ENCODE measurements at places on chromosomes 4 and X.

GRCh38 chrX:107848591-107848990, 22.9 kb downstream of the MID2 start:
- DNase-seq = no peak

DNA sequence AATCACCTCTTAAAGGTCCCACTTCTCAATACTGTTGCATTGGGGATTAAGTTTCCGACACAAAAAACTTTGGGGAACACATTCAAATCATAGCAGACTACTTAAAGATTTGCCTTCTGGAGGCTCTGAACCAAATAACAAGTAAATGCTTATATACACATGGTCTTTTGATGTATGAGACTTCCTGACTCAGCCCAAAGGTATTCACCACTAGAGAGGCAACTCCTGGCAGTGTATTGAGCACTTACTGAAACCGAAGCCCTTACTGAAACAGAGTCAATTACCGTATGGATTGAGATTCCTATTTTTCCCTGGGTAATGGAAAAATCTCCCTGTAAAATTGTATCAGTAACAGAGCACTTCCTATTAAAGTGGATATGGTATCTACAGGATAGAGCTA, 45.4 kb downstream of the ZCCHC13 start:
- no peak for DNase-seq

- no peak for DNase-seq
Observed at GRCh38 chrX:50813843-50814661, at the start of gene SHROOM4. Gene SHROOM4 (minus strand): TSS chrX:50814194. CDS start chrX:50814018, 176 bp downstream.

DNA sequence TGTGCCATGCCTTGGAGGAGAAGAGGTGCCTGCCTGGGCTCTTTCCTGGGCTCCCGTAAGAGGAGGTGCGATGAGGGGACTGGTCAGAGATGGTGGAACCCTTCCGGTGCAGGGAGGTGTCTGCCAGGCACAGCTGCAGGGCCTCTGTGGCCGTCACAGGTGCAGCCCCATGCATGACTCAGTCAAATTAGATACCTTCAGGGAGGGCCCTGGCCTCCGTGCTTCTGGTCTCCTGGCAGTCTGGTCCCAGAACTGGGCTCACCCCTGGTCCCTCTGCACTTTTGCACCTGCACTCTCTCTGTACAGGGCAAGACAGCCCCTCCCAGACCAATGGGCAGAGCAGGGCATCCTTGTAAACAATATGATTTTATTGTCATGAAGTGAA, 49.9 kb upstream of the LRPAP1 start:
- no peak for DNase-seq

DNA sequence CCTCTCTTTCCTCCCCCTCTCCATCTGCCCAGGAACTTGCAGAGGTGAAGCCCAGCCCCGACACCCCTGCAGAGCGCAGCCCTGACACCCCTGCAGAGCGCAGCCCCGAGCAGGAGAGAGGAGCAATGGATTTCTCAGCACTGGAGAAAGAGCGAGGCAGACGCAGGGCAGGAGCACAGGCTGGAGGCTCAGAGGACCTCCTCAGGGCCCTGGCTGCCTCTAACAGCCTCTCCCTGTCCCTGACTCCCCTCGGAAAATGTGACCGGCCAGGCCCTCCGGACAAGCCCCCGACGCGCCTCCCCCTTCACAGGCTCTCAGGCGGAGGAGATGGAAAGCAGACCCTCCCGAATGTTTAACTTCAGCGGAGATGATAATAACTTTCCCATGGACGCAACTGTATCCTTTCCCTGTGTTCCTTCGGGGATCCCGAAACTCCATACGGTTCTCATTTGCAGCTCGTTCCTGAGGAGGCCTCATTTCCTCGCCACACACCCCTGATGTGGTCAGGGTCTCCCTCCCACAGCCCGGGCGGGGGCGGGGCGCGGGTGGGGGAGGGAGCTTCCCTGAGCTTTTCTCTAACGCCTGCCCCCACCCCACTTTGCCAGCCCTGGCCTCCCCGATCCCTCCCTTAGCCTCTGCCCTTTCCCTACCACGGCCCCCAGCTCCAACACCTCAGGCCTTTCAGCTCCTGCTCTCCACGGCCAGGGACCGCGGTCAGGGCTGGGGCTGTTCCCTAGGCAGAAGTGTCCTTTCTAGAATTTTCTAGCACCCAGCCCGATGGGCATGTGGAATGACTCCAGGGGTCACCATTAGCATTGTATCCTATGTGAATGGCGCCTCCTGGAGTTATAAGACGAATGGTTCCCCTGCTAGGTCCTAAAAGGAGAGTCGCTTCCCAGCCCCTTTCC, 201.1 kb upstream of the BCOR start:
- no peak for DNase-seq

DNA sequence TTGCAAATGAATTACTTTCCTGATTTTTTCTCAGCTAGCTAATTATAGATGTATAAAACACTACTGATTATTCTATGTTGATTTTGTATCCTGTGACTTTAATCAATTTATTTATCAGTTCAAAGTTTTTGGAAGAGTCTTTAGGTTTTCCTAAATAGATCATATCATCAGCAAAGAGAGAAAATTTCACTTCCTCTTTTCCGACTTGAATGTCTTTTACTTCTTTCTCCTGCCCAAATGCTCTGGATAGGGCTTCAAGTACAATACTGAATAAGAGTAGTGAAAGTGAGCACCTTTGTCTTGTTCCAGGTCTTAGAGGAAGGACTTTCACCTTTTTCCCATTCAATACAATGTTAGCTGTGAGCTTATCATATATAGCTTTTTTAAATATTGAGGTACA, 417.9 kb downstream of the PDGFC start:
- DNase-seq = no peak

GRCh38 chr4:101345596-101346350, 1.6 kb downstream of the PPP3CA start:
- no peak for DNase-seq

GRCh38 chr4:48651914-48652313, 128.2 kb downstream of the FRYL start:
- no peak for DNase-seq

DNA sequence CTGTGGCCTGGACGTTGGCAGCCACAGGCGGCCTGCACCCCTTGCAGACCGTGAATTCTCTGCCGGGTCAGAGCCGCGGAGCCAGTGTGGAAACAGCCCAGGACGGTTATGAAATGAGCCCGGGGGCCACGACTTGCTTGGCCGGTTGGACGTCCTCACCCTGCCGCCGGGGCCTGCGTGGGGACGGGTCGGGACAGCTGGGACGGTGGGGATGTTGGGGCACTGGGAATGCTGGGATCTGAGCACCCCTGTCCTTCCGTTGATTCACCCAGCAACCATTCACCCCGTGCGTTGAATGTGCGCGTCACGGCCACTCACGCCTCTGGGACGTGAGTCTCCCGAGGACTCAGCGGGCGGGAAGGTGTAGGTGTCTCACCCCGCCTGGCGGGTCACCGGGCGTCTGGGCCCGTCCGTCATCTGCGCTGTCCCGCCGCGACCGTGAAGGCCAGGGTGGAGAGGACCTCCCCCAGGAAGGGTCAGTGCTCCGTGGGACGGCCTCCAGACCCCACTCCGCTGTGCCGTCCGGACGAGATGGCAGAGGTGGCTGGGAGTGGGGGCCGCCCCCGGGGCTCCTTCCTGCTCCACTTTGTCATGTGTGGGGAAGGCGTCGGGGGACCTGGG, 4.5 kb upstream of the PLCXD1 start:
- no peak for DNase-seq

- no peak for DNase-seq
Observed at GRCh38 chr4:182924497-182924896, 7.3 kb upstream of the DCTD start.

- DNase-seq = no peak
Observed at GRCh38 chr4:170162416-170162815, 72.7 kb upstream of the AADAT start.

- DNase-seq = no peak
Observed at GRCh38 chrX:19625612-19626011, 110.3 kb upstream of the MAP3K15 start.

- no peak for DNase-seq
Observed at GRCh38 chrX:50771382-50771781, 42.6 kb downstream of the SHROOM4 start.

- no peak for DNase-seq
Observed at GRCh38 chrX:24494647-24495075, 29.6 kb downstream of the PDK3 start.

DNA sequence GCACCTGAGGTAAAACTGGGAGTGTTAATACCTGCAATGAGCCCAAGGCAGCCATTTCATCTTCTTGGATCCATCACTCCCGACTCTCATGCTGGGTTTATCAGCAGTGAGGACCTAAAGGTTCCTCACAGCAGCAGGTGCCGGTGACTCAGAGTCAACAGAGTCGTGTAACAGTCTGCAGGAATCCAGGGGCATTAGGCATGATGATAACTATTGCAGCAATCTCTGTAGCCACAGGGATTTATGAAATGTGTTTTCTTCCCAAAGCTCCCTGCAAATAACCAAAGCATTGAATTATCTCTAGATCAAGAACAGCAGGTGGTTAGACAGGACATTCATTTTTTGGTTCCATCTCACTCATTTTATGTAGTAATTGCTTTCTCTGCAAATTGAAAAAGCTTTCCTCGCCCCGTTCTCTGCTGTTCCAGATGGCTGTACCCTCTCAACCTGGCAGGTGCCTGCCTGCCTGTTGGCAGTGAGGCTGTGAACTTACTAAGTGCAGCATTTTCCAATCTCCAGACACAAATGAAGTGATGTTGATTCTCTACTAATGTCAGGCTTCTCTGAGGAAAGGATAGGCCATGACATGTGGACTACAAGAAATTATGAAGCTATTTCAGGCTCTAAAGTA, 48.1 kb upstream of the TSPAN7 start:
- no peak for DNase-seq

GRCh38 chrX:10622197-10622596, 1.8 kb upstream of the MID1 start:
- no peak for DNase-seq

DNA sequence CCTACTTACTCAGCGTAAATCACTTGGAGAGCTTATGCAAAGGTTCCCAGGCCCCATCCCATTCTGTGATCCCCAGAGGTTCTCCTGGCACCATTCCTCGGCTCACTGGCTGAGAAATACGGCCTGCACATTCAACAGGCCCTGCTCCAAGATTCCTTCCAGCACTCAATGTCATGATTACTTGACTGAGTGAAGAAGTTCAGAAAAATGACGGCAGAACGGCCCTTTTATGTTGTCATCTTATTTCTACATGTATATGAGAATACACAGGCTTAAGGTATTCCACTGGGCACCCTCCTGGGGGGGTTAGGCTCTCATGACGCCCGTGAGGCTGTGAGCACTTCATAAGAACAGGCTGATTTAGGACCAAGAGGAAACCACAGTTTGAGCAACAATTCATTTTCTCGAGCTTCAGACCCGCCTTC, 190.6 kb downstream of the NSUN7 start:
- DNase-seq = no peak

- DNase-seq = no peak
Observed at GRCh38 chrX:154032653-154033052, 13.0 kb upstream of the IRAK1 start.

- no peak for DNase-seq
Observed at GRCh38 chr4:25795566-25796454, 67.0 kb downstream of the SEL1L3 start.

- no peak for DNase-seq
Observed at GRCh38 chr4:27089186-27089585, 228.5 kb downstream of the STIM2 start.

- DNase-seq = peak; percentile 42
Observed at GRCh38 chrX:53088136-53088974, 5.6 kb upstream of the KANTR start.

DNA sequence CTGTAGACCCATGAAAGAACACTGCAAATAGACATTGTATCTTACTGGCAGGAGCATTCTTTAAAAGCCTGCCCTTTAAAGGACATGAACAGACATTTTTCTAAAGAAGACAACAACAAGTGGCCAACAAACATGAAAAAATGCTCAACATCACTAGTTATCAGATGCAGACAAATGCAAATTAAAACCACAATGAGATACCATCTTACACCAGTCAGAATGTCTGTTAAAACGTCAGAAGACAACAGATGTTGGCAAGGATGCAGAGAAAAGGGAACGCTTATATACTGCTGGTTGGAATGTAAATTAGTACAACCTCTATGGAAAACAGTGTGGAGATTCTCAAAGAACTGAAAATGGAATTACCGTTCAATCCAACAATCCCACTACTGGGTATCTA, 77.2 kb downstream of the ATP10D start:
- DNase-seq = no peak

GRCh38 chr4:81790477-81790876, 318.8 kb upstream of the RASGEF1B start:
- no peak for DNase-seq

- DNase-seq = no peak
Observed at GRCh38 chr4:164169591-164169990, 584.3 kb upstream of the SMIM31 start.

- DNase-seq = no peak
Observed at GRCh38 chr4:1405636-1406393, 427 bp downstream of the NKX1-1 start.

- DNase-seq = no peak
Observed at GRCh38 chr4:128328106-128328505, 40.5 kb upstream of the PGRMC2 start.

DNA sequence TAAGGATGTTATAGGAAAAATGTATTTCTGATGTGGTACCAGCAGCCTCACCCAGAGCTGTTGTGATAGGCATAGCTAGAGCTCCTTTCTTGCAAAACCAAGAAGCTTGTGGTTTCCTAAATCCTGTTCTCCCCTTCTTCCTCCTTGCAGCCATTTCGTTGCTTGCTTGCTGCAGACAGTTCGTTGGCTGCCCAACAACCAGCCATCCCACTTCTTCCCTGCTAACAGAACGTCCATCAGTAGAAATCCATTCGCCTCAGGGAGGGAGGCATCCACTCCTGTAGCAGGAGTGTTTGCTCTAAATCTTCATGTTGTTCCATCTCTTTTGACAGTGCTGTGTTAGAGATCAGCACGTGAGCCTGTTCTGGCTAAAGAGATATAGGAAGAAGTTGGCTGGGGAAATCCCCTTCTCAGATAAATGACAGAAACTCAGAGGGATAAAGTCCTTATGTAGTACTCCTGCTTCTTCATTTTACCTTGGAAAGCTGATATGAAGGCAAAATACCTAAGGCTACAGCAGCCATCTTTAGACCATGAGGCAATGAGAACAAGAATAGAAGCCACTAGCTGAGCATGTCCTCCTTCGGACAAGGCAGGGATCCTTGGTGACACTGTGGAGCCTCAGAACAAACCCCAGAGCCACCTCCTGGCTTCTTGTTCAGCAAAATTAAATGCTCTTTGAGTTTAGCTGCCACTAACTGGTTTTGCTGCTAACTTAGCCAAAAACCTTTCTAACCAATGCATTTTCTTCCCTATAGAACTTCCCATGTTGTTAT, 68.4 kb upstream of the RELL1 start:
- DNase-seq = no peak

GRCh38 chrX:68685685-68686084, 38.2 kb downstream of the STARD8 start:
- no peak for DNase-seq

- no peak for DNase-seq
Observed at GRCh38 chrX:18674417-18674787, 2.5 kb upstream of the RS1 start.

- no peak for DNase-seq
Observed at GRCh38 chr4:151651496-151651895, 109.3 kb downstream of the GATB start.

Measured in NCI-H187 (cell line).